Mammary epithelial cell (primary cell): ENCODE measurements at places on chromosomes 12 and 14.

DNA sequence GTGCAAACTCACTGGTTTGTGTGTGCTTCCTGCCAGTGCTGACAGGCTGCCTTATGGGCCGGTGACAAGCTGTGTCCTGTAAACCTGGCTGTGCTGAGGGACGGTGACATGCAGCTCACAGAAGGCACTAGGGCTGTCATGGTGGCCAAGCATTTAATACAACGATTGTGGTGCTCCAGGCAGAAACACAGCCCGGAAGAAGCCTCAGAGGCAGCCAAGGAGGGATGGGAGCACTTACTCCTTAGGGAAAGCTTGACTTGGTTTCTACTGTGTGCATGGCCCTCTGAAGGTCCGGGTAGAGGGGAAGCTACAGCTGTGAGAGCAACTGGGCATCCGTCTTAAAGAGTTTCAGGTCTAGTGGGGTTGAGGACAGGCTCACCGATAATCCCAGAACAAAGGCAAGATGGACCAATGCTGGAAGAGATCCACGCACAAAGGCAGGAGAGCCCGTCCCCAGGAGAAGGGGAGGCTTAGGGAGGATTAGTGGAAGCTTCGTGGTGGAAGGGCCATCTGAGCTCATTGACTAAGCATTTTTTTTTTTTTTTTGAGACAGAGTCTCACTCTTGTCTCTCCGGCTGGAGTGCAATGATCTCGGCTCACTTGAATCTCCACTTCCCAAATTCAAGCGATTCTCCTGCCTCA, 10.7 kb upstream of the MCRS1 start:
- no peak for DNase-seq

GRCh38 chr14:22556021-22556989, 32.7 kb downstream of the DAD1 start:
- DNase-seq = peak; percentile 99

GRCh38 chr14:69713993-69714679, 52.8 kb upstream of the SRSF5 start:
- no peak for DNase-seq

DNA sequence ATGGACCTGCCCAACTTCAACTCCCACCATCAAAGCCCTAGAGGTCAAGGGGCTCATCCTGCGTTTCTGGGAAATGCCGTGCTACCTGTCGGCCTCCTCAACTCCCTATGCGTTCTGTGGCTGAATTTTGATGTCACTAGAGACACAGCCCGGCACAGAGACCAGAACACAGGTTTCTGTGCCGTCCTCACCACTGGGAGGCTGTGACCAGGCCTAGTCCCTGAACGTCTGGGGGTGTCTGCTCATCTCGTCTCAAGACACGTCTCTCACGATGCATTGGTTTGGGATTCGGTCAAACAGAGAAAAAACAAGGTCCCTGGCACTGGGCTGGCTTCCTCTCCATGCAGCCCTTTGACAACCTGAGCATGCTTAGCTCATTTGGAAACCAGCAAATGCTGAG, 33.5 kb downstream of the SLC15A4 start:
- DNase-seq = no peak

DNA sequence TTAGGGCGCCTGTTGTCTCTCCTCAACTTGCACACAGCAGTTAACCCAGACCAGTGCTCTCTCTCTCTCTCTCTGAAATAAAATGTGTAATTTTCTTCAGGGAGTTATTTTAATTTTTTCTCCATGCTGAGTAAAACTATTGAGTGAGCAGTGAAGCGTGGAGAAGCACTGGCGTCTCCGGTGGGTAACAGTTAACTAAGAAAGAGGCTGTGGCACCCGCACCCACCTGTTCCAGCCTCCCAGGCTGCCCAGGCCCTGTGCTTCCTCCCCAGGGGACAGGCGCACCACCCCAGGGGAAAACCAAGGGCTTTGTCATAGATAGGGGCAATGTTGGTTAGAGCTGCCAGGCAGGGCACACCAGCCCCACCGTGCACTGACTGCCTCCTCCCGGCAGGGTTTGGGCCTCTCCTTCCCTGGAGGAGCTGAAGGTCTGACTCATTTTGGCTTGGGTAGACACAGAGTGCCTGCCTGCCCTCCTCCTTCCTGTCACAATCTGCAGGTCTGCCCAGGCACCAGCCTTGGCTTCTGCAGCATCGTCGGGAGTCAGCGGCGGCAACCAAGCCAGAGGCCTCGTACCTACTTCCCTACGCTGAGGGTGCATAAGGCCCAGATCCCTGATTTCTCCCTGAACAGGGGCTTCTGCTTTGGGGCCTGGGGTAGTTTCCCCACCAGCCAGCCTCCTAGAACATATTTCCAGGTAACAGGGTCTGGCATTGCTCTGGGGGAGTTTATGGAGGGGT, 3.9 kb downstream of the HOXC5 start:
- peak; percentile 71 for DNase-seq

- DNase-seq = no peak
These were observed 1009.6 kb downstream of the DIO2 start for GRCh38 chr14:79201564-79202207.

- DNase-seq = no peak
These were observed 18.8 kb downstream of the BCL11B start for GRCh38 chr14:99252940-99253868.

DNA sequence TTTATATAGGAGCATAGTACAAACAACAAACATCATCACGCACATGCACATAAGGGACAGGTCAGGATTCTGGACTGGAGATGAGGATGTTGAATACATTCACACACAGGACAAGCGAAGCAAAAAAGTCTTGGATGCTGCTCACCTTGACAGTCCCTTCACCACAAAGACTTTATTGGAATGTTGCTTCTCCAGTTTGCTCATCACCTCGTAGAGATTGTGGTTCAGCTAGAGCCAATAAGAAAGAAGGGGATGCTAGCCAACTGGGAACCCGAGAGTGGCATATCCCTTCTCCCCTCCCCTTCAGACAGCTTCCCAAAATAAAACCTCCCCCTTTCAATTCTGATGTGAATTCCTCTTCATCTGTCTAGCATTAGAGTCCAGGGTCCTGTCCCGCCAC, 25.4 kb upstream of the SMAGP start:
- peak; percentile 53 for DNase-seq

DNA sequence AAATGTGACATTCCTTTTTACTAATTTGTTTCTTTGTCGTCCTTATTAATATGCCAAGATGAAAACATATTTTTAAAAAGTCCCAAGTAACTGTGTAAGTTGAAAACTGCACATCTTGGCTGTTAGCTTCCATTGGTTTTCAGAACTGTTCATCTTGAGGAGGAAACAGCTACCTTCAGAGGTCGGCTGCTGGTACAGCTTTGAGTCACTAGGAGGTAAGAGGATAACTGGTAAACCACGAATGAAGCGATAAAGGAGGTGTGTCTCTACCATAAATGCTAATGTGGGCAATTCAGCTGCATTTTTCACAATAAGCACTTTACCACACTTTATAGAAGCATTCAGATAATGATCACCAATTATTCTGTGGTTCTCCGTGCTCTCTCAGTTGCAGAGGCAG, 137.5 kb upstream of the KRAS start:
- peak; percentile 54 for DNase-seq

GRCh38 chr12:42213954-42214426, 24.1 kb downstream of the YAF2 start:
- no peak for DNase-seq

DNA sequence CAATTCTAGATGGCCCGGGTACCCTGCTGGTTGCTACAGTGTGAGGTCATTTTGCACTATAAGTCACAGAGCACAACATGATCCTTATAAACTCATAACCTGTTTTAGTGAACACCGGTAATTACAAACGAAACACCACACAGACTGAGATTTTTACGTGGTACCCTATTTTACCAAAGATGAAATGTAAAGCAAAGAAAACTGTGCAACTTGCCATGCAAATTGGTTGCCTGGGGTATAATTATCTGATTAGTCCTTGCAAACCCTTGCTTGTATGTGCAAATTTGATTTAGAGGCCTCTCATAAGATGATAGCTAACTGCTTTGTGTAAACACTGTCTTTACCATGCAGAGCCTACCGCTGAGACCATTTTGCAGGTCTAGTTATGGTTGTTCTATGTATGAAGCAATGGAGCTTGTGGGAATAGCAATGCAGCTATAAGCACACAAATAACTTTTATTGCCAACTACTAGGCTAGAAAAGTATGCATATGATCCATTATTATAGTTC, 372.1 kb upstream of the FAR2 start:
- no peak for DNase-seq

GRCh38 chr12:121803861-121804416, at the start of gene SETD1B:
SETD1B (plus strand) TSS chr12:121804009; CDS start chr12:121804738, 729 bp downstream.
- DNase-seq = peak; percentile 43
